ELR (cell line): ENCODE measurements at places on chromosomes 16 and 17.
A peak's percentile ranks its signal among the peaks of the same experiment; 100 is the strongest.

DNA sequence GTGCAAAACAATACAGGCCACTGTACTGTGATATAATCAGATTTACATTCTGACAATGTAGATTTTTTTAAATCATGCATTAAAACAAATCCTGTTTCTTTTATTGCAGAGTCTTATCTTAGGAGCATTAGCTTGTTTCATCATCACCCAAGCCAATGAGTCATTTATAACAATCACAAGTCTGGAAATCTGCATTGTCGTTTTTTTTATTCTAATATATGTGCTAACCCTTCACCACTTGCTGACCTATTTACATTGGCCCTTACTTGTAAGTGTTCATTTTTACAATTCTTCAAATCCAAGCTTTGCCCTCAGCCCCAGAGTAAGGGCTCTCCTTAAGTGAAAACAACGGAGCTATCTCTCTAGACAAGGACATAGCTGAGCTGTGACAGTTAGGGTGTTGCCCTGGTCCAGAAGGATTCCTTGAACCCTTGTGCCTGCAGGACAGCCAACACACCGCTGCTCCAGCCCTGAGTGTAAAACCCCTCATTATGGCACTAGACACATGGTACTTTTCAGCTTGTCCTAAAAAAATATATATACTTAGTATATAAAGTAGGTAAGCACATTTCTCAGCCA lies 3.7 kb downstream of the CMTM1 start:
- peak; percentile 76 for DNase-seq

GRCh38 chr17:4247361-4247970 lies 16.3 kb downstream of the ANKFY1 start:
- no peak for DNase-seq

DNA sequence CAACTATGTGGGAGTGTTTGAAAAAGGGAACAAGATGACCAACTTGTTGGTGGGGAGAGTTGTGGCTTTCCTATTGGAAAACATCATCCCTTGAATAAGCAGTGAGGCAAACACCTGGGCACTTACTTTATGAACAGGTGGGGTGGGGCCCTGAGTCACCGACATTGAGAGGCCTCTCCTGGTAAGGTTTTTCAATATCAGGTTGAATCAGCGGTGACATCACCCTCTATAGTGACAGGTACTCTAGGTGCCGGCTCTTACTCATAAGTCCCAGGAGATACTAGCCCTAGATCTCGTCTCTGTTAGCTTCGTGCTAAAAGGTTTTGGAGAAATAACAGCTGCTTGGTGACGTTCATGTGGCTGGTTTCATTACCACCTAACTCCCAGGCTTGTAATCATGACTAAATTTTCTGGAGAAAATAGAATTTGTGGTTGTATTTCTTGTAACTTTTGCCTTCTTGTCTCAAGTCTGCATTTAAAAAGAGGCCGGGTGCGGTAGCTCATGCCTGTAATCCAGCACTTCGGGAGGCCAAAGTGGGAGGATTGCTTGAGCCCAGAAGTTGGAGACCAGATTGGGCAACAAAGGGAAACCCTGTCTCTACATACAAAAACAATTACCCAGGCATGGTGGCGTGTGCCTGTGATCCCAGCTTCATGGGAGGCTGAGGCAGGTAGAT lies 19.3 kb downstream of the CDH1 start:
- DNase-seq = no peak

DNA sequence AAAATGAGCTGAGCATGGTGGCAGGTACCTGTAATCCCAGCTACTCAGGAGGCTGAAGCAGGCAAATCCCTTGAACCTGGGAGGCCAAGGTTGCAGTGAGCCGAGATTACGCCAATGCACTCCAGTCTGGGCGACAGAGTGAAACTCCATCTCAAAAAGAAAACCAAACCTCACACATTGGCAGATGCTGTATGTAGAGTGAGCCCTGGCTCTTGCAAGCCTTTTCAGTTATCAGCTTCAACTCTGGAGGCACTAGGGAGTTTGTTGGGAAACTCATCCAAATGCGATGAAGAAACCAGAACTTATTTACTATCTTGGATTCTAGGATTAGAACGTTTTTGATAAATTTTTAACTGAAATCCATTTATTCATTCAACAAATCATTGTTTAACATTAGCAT lies 56.9 kb upstream of the RASL10B start:
- no peak for DNase-seq

GRCh38 chr17:21174713-21175112 lies 39.2 kb downstream of the TMEM11 start:
- no peak for DNase-seq

- DNase-seq = no peak
Observed at GRCh38 chr16:47055136-47055885, 81.8 kb upstream of the DNAJA2 start.

GRCh38 chr17:48545539-48545938 lies 630 bp upstream of the HOXB2 start:
- no peak for DNase-seq
